CD4-positive, alpha-beta T cell treated with Interleukin-17A for 1 hour (primary cell): ENCODE measurements at places on chromosomes 4 and X.

DNA sequence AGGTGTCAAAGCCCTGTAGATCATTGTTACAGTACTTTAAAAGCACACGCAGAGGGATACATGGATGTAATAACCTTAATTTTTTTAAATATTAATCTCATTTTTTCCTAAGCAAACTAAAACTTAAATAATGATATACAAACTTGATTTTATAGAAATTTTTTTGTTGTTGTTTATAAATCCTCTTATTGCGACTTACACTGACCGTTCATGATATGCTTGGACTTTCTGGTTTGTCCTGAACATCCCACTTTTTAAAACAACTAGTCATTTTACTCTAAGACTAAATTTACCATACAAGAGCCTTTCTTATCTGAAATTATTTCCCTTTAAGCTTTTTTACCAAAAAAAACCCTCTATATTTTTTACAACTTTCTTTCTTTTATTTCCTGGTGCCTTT is 2106.0 kb downstream of the PCDH7 start:
- no peak for DNase-seq

GRCh38 chr4:24477919-24478318 is 106.4 kb downstream of the DHX15 start:
- no peak for DNase-seq

DNA sequence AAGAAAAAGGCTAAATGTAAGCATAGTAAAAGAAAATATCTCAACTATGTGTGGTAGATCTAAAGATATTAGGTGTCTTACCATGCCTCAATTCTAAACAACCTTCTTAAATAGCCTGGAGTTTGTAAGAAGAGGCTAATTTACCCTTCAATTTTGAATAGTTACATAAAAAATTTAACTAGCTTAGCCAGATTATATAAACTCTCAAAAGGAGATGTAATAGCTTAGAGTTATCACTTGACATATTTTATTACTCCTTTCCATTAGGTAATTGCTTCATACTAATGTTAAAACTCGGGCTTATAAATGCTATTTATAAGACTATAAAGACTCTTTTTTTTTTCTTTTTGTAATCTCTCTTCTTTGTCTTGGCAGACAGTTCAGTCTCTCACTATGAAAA is 297.5 kb upstream of the PABPC4L start:
- DNase-seq, result no peak

DNA sequence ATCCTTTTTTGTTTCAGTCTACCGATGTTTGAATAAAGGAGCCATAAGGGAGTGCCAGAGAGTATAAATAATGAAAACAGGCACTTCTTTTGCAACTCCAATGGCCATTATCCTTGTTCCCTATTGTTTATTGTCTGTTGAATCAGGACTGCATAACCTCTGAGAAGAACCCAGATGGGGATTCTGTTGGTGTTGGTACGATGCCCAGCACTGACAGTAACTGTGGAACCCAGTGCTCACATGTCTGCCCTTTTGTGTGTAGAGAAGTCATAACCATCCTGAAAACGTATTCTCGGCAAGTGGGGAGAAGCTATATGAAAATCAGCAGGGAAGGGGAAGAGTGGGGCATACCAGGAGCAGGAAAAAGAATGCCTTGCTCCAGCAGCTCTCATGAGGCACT is 195.1 kb upstream of the EDNRA start:
- DNase-seq, result no peak

DNA sequence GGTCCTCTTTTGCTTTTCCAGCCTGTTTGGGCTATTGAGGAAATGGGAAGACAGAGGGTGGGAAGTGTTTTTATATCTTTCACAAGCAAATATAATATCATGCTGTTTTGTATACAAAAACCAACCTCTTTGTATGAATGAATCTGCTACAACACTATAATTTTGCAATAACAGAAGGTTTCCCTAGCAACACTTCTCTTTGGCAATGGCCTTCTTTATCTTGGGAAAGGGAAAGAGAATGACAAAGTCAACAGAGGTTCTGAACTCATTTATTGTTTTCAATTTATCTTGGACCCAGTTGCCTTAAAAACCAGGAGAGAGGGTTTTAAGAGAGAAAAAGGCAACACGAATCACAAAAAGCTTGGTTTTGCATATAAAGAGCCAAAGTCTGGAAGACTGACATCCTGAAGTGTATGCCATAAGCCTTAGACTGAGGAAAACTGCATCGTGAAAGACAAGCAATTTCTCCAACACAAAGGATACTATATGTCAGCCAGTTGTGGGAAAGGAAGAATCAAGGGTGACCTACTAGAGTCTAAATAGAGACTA is 121.8 kb upstream of the FAM241A start:
- no peak for DNase-seq

DNA sequence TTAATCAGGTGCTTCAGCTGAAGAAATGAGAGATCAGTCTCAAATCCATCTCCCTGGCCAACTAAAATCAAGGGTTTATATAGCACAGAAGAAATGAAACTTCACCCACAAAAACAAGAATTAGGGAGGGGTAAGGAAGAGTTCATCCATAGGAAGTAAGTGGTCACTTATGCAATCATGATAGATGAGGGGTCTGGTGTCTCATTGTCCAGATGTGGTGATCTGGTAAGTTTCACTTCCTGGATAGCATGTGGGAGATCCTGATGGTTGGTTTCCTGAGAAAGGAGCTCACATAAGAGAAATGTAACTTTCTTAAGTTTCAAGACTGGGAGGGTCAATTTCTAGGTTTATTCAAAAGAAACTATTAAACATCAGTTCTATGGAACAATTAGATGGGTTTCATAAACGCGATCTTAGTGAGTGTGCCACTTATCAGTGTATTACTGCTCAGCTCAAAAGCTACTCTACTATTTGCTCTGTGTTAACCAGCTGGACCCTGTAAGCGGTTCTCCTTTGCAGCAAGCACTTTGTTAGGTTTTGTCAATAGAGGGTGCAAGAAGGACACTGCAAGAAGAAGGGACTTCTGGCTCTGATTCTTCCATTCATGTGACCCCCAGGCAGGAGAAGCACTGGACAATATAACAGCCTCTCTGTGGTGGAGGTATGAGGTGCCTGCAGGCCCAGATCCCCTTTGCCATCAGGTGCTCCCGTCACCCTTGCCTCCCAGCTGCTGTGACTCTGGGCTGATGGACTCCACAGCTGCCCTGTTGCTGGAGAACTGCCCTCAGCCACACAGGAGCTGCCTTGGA is 35.4 kb upstream of the HPSE start:
- no peak for DNase-seq

GRCh38 chr4:1604181-1604705 is 79.9 kb downstream of the FAM53A start:
- DNase-seq, result no peak

- no peak for DNase-seq
Observed at GRCh38 chrX:121864561-121864960, 817.2 kb downstream of the GLUD2 start.

- no peak for DNase-seq
Observed at GRCh38 chr4:110119337-110119736, 79.1 kb downstream of the ELOVL6 start.

DNA sequence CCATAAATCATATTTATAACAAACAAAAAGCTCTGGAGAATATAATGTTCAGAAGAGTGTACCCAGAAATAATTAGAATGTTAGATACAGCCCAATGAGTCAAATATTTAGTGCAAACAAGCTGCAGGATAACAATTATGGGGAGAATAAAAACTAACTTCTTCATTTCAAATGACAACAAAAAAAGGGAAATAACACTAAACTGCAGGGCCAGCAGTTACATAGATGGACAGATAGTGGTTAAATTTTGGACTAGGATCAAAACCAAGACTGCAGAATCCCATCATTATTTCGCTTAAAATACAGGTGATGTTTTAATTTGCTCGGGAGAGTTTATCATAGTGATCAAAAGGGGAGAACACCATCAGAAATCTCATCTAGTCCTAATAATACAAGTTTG is 617 bp upstream of the GPR34 start:
- DNase-seq, result no peak

GRCh38 chrX:22247169-22247568 is 25.5 kb upstream of the CBLL2 start:
- no peak for DNase-seq
